ENCODE measurements at places on chromosomes 4 and X.

- no peak for DNase-seq
Measured at GRCh38 chr4:28146191-28146590, 1285.5 kb downstream of the STIM2 start.

GRCh38 chrX:41096339-41096955, 11.2 kb downstream of the USP9X start:
- DNase-seq = no peak

- no peak for DNase-seq
Measured at GRCh38 chrX:10054396-10054795, 87.2 kb downstream of the CLDN34 start.

DNA sequence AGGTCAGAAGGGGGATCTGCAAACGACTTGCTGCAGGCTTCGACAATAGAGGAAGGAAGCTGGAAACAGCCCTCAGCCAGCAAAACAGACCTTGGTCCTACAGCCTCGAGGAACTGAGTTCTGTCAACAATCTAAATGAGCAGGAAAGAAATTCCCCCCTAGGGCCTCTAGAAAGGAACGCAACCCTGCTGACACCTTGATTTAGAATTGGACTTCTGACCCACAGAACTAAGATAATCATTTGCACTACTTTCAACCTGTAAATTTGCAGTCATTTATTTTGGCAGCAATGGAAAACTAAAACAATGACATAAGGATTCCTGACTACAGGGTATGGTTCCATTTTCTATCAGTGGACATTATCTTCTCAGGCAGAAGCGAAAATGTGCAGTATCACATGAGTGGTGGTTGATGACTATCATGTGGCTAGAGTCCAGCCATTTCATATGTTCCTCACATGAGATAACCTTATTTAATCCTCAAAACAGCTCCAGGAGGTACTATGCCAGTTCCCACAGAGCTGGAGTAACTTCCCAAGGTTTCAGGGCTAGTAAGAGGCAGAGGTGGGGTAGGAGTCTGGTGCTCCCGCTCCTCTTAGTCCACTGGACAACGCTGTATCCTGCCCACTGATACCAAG, 61.6 kb downstream of the SAT1 start:
- no peak for DNase-seq

DNA sequence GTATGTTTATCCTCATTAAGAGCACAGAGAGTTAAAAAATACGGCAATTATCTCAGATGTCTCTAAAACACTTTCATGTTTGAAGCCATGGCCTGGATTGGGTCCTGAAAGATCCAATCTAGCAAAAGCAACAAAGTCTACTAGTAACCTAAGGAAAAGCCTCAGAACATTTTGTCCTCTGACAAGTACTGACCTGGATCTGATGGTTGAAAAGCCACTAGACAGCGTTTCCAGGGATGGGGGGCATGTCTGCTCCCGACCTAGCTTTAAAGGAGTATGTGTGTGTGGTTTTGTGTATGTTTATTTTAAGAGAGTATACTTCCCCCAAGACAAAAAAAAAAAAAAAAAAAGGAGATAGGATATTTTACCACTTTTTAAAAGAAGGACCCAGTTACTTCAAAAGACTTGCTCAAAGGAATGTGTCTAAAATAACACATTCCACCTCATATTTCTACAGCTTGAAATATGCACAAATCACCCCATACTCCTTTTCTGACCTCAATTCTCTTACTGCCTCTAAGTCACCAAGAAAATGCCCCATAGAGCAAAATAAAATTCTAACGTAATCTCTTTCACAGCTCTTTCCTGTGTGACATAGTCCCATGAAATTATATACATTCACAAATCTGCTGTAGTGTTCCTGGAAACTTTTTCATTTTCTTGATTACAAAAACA, 189.0 kb upstream of the TTC29 start:
- no peak for DNase-seq
